ENCODE measurements at places on chromosomes 2 and 18. TPM values are rescaled to one million over a fixed set of nuclear protein-coding genes. Genes with fewer than 3 reads are reported as not detected.

Gene CRYGC
- total RNA-seq = not detected

DNA sequence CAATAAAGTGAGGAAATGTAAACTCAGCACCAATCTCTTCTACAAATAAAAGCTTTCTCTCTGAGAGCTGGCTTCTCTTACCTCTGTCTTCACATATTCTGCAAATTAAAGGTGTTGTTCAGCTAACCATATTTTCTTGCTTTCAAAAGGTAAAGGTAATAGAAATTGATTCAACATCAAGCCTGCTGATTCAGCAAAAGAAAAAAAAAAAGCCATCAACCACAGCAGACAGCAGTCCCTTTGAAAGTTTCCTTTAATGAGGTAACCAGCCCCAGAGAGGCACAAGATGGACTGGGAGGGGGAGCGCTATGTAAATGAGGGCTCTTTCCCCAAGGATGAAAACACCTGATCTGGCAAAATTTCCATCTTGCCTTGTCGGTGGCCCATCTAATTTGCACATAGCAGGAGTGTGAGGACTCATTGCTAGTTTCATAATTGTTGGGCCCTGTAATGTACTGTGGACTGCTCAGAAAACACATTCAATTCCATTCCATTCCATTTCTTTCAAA, 154.9 kb upstream of the SOX11 start:
- no peak overlapping the region for H3K4me3 ChIP-seq
- no peak for DNase-seq
- H3K36me3 ChIP-seq = no peaks in the 10 kb centered on the region

Gene CNTNAP5
- total RNA-seq = not detected

- H3K27me3 ChIP-seq = peaks cover 7% of the 10 kb centered on the region
- peak overlapping the region; percentile 77 for H3K27ac ChIP-seq
- peak overlapping the region; percentile 6 for H3K4me3 ChIP-seq
- peaks cover 10% of the 10 kb centered on the region for H3K4me1 ChIP-seq
- peak; percentile 31 for DNase-seq
- H3K36me3 ChIP-seq = no peaks in the 10 kb centered on the region
Measured at GRCh38 chr18:79507076-79507545, 111.4 kb downstream of the NFATC1 start.

Gene PLGLB2
- total RNA-seq = 0.98 TPM

Gene GATA6
- 61.3 TPM for total RNA-seq

Gene KCNIP3
- 2.3 TPM for total RNA-seq

DNA sequence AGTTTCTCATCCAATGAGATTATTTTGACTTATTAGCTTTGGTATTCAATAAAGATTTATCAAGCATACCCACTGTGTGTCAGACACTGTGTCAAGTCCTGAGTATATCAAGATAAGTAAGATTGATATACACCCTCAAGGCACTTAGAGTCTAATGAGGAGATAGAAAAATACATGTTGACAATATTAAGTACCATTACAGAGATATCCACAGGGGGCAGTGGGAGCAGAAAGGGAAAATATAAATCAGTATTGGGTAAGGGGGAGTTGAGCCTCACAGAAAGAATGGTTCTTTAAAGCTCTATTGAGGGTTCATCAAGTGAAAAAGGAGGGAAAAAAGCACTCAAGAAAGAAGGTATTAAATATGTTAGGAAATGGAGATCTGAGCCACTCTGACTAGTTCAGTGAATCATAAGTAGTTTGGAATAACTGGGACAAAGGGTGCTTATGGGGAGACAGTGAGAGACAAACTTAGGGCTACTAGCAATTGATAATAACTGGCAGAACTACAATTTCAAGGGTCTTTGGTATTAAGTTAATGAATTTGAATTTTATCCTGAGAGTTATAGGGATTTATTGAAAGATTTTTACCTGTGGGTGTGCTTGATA, 45.5 kb upstream of the SLC8A1 start:
- H3K36me3 ChIP-seq = no peaks in the 10 kb centered on the region
- no peak overlapping the region for H3K27ac ChIP-seq
- no peaks in the 10 kb centered on the region for H3K4me1 ChIP-seq
- H3K4me3 ChIP-seq = no peak overlapping the region

Gene ELOA2
- not detected for total RNA-seq

Measured in colonic mucosa (tissue), 4 donors.